ENCODE measurements at places on chromosomes 3 and 15.

DNA sequence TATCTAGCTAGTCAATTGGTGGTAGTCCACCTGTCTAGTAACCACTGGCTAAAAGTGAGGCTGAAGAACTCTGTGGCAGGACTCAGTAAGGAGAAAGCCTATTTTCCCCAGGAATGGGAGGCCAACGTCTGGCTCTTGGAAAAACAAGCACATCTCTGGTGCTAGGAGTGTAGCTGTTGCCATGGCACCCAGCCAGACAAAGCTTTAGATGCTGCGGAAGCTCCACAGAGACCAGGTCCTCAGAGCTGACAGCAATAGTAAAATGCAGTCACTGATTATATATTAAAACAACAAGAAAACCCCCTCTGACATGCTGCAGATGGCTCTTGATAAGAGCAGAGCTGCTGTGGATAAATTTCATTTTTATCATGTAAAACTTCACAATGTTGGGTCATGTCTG is 124.9 kb upstream of the STRIT1 start:
- DNase-seq, result no peak

GRCh38 chr3:45544024-45544716 is 50.4 kb upstream of the LIMD1 start:
- DNase-seq, result no peak

- no peak for DNase-seq
Observed at GRCh38 chr3:123817413-123817812, 66.7 kb downstream of the MYLK start.

- DNase-seq, result no peak
Observed at GRCh38 chr15:63835211-63835568, 1.4 kb upstream of the HERC1 start.

DNA sequence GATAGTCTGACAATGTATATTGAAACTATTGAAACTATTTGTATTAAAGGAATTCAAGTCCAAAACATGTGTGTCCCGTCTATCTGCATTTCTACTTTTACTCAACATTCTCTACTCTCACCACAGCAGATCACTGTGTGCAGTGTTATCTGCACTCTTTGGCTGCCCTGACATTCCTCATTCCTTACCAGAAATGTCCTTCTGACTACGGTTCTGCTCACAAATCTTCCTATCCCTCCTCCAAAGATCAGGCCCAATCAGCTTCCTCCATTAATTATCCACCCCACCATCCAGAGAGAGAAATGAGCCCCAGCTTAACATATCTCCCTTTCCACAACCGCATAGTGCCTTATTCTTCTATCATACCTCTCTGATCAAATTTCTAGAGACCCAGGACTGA is 94.7 kb downstream of the TBL1XR1 start:
- DNase-seq, result no peak

GRCh38 chr3:194585880-194586281 is 47.3 kb downstream of the TMEM44 start:
- DNase-seq, result no peak

GRCh38 chr3:196677353-196677752 is 34.7 kb downstream of the CEP19 start:
- DNase-seq, result no peak

GRCh38 chr3:19428729-19429128 is 280.4 kb downstream of the KCNH8 start:
- DNase-seq, result no peak

DNA sequence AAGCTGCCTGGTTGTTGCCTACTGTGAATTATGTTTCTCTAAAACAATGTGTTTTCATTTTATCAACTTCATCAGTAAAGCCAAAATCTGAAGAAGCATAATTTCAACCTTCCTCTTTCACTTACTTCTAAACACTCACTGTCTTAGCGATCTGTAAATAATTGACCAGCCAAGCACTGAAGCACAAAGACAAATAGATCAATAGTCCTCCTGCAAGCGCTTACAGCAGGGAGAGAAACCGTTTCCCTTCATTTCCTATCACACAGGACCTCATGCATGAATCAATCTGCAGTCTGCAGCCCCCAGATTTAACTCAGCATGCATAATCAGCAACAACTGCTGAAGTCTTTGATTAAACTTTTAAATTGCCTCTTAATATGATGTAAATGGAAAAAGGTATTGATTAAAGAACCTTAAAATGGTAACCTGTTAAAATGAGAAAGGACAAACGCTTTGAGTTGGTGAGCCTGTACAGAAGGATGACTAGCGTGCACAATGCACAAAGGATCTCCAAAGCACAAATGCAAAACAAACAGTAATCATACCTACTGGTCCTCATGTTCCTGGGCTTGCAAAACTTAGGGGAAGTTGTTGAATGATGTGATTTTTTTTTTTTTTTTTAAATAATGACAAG is 370.2 kb upstream of the ZNF385D start:
- no peak for DNase-seq

DNA sequence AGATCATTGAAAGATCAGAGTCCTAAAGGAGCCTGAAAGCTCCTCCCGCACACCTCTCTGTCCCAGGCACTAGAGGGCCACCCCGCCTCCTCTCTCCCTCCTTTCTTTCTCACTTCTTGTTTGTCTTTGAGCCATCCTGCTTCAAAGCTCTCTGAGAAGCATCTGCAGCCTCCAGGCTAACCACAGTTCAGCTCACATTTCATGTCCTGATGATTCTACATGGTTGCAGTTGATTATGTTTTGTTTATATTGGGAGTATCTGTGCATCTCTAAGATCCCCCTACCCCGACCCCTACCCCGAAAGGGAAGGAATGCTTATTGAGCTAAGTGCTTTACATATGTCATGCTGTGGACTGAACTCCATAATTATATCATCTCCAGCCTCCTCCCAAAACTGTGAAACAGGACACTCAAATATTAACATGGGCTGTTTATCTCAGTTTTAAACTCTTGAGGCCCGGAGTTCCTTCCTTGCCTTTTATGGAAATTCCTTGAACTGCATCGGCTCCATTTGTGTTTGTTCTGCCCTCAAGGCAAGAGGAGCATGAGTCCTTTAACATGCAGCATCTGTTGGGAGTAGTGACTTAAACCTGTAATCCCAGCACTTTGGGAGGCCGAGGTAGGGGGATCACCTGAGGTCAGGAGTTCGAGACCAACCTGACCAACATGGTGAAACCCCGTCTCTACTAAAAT is 30.9 kb downstream of the MGLL start:
- DNase-seq, result peak; percentile 66

DNA sequence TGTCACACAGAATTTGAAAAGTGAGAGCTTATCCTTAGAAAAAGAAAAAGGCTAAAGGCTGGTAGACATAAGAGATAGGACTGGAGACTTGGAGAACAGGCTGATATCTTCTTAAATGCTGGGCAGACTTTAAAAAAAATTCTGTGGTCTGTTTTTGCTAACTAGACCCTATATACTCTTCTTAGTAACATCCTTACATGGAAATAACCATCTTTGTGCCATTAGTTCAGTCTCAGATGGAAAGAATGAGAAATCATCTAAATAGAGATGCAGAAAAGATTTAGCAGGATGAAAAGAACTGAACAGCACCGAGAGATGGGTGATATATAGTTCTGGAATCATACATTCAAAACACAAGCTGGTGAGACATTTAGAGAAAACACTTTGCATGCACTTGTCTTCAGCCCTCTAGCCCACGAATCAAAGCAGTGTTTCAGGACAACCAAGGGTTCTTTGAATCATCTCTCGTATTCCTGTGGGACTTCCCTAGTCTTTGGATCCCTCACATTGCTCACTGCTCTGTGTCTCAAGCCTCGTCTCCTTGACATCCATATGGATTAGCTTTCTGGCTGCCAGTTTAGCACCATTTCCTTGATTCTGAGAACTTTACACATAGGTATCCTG is 93.0 kb upstream of the LYSMD4 start:
- no peak for DNase-seq

GRCh38 chr15:35654332-35654731 is 108.4 kb upstream of the DPH6 start:
- DNase-seq, result no peak

GRCh38 chr3:83873550-83873949 is 1085.2 kb upstream of the CADM2 start:
- DNase-seq, result no peak

GRCh38 chr15:44792715-44793114 is 56.4 kb downstream of the TRIM69 start:
- no peak for DNase-seq

DNA sequence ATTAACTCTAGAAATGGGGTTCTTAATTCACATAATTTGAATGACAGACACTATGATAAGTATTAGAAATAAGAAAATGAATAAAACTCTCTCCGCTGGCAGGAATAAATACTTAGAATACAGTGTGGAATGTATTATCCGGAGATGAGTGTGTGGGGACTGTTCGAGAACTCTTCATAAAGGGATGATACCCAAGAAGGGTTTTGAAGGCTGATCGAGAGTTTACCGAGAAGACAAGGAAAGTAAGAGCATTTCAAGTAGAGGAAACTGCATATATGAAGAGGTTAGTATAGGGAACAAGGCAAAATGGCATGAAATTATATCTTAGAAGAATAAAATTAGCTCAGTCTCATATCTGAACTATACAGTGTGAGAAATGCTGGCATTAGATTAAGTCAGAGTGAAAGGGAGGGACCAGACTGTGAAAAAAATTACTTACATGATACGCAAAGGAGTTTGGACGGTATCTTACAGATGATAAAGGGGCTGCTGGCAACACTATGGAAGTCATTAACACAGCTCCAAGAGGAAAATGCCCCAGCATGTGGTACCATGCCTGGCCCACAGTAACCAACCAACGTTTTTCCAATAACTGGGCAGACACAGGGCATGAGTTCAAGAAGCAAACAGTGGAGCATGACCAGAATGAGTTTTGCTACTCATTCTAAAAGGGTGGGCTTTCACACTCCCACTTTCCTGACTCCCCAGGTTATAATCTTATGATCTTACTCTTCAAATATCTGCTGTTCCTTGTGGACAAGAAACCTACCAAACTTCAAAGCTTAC is 6.5 kb downstream of the DCBLD2 start:
- DNase-seq, result no peak

DNA sequence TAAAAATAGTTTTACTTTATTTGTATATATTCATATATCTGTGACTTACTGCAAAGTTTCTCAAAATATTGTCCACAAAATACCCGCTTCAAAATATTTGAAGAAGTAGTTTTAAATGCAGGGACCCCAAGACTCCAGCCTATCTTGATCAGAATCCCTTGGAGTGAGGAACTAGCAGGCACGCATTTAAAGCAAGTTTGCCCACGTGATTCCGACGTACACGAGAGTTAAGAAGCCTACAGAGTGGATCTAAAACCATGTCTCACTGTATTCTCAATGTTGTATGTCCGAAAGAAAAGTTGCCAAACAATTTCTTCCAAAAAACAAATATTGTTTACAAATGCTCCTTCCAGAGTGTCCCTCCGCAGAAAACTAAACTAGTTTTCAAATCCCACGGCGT is 1.7 kb downstream of the GABRB3 start:
- DNase-seq, result no peak

DNA sequence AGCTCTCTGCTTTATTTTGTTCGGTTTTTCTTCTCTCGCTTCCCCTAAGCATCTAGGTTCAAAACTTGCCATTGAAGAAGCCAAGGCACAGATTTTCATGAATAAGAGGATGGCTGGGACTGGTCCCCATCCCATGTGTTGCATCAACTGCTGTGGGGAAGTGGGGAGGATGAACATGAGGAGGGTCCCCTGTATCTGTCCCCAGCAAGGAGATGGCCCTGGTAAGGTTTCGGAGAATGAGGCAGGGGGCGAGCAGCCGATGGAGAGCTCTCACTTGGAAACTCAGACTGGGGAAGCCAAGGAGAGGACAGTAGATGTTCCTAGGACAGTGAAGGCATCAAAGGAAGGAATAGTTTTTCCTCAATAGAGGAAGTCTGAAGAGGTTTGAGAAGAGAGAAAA is 142.0 kb upstream of the ATP2B2 start:
- no peak for DNase-seq

GRCh38 chr3:116886202-116886893 is 176.8 kb downstream of the TUSC7 start:
- peak; percentile 6 for DNase-seq

DNA sequence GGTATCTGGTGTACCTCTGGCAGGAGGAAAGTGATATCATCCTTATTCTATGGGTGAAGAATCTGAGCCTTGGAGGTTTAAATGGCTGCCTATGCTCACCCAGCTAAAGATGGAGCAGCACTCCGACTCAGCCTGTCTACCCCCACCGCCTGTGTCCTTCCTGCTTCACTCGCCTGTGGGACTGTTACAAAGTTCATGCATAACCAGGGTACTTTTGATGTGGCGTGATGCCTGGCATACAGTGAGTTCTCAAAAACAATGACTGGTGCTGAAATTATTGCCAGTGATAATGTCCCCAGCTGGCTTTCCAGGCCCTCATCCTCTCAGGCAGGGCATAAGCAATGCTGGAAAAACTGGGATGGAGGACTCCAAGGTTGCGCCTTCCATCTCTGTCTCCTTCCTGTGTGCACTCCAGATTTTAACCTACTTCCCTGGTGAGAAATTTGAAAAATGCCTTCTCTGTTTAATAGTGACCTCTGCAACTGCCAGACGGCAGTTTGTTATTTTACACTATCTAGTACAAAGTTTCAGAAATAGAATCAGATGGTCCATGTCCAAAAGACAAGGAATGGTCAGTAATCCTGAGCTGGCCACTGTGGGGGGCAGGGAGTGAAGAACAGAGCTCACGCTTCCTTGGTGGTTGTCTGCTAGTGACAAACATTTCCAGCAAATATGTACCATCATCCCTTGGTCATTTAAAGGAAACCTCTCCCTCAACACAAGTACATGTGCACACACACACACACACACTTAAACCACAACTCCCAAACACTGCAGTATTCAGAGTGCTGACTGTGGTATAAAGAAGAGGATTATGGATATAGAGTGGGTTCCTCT is 86.5 kb upstream of the NMNAT3 start:
- DNase-seq, result no peak

GRCh38 chr3:56823984-56824703 is 22.4 kb upstream of the ARHGEF3 start:
- DNase-seq, result no peak

GRCh38 chr15:28127036-28127435 is 27.9 kb upstream of the OCA2 start:
- no peak for DNase-seq

GRCh38 chr3:45330510-45331295 is 57.7 kb upstream of the LARS2 start:
- peak; percentile 23 for DNase-seq

DNA sequence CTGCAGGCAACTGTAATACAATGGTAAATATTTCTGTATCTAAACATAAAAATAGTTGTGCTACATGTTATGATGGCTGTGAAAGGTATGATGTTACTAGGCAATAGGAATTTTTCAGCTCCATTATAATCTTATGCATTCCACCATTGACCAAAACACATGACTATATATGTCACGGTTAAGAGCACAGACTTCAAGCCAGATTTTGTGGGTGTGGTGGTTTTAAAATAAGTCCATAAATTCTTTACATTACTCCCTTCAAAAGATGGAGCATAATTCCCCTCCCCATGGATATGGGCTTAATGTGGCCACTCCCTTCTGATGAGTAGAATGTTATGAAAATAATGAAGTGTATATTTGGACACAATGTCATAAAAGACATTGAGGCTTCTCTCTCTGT is 88.4 kb upstream of the TBC1D5 start:
- DNase-seq, result no peak

Measured in RPMI8226 (cell line).